HepG2 (cell line): ENCODE measurements at places on chromosomes 12 and 14. TPM values are rescaled to one million over a fixed set of nuclear protein-coding genes. Genes with fewer than 3 reads are reported as not detected.
A peak's percentile ranks its signal among the peaks of the same experiment; 100 is the strongest.

The SAV1 gene
- total RNA-seq: 8.1 and 8.2 TPM in 2 replicates

- DNase-seq: no peak
- H3K4me1 ChIP-seq: peaks cover 60% of the 10 kb centered on the region
- no peak overlapping the region for H3K27ac ChIP-seq
- no peaks in the 10 kb centered on the region for H3K36me3 ChIP-seq
- no peaks in the 10 kb centered on the region for H3K27me3 ChIP-seq
- no peak overlapping the region for H3K4me3 ChIP-seq
These were observed 66.9 kb downstream of the ITPK1 start for GRCh38 chr14:93048843-93049242.

DNA sequence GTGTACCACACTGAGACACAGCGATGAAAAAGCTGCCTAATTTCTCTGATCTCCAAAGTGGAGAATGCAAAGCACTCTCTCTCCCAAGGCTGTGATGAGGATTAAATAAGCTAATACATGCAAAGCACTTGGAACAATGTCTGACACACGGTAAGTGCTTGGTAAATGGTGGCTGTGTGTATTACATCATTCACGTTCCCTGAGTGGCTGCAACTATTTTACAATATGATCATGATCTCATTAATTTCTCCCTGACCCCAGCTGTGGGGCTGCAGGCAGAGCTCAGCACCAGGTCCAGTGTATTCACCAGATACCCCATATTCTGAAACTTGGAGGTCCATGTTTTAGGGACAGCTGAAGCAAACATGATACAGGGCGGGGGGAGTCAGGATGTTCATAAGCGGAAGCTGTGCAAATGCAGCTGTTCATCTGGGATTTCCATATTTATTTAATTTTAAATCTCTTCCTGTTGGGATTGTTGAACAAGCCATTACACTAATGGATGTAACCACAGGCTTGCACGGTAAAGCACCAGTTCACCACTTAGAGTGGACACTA, 106.4 kb downstream of the CCDC60 start:
- no peak for DNase-seq
- no peaks in the 10 kb centered on the region for H3K4me1 ChIP-seq
- no peak overlapping the region for H3K27ac ChIP-seq
- no peaks in the 10 kb centered on the region for H3K27me3 ChIP-seq

- H3K36me3 ChIP-seq: peaks cover 3% of the 10 kb centered on the region; the same call in 1 of the 2 replicates
- H3K27ac ChIP-seq: no peak overlapping the region
- H3K4me1 ChIP-seq: no peaks in the 10 kb centered on the region
- no peak overlapping the region for H3K4me3 ChIP-seq
- DNase-seq: no peak
These were observed 13.6 kb upstream of the TAS2R14 start for GRCh38 chr12:10952645-10953044.

GRCh38 chr14:76833011-76833410, 6.8 kb downstream of the LRRC74A start:
- H3K4me1 ChIP-seq: peaks cover 77% of the 10 kb centered on the region
- H3K27me3 ChIP-seq: no peaks in the 10 kb centered on the region
- H3K27ac ChIP-seq: no peak overlapping the region
- no peak for DNase-seq
- H3K36me3 ChIP-seq: no peaks in the 10 kb centered on the region

The MAX gene
- total RNA-seq: 28.5 and 29.4 TPM in 2 replicates

The COA8 gene
- total RNA-seq: 25.1 and 25.2 TPM in 2 replicates

- DNase-seq: no peak
- H3K4me3 ChIP-seq: no peak overlapping the region
- no peaks in the 10 kb centered on the region for H3K4me1 ChIP-seq
- H3K27me3 ChIP-seq: no peaks in the 10 kb centered on the region
- no peaks in the 10 kb centered on the region for H3K36me3 ChIP-seq
These were observed 53.1 kb downstream of the CNTN1 start for GRCh38 chr12:40745386-40745785.

GRCh38 chr14:103488071-103488470, 34.6 kb downstream of the CKB start:
- H3K27ac ChIP-seq: no peak overlapping the region
- no peaks in the 10 kb centered on the region for H3K4me1 ChIP-seq
- no peak for DNase-seq

The AQP6 gene
- 0.51 and 1.3 TPM in 2 replicates for total RNA-seq

DNA sequence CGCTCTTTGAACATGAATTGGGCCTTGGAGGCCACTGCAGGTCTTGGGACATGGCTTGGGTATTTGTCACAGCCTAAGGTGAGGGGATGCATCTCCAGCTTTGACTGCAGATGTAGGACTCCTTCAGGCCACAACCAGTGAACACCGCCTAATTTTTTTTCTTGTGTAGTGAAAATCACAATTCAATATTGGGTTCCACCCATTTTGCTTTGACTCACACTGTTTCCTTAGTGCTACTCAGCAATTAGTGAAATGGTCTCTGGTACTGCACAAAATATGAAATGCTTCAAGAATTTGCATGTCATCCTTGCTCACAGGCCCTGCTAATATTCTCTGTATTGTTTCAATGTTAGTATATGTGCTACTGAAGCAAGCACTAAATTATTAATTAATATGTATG, 12.5 kb downstream of the TMEM253 start:
- no peak overlapping the region for H3K27ac ChIP-seq
- no peaks in the 10 kb centered on the region for H3K27me3 ChIP-seq
- no peaks in the 10 kb centered on the region for H3K36me3 ChIP-seq
- peaks cover 25% of the 10 kb centered on the region for H3K4me1 ChIP-seq

DNA sequence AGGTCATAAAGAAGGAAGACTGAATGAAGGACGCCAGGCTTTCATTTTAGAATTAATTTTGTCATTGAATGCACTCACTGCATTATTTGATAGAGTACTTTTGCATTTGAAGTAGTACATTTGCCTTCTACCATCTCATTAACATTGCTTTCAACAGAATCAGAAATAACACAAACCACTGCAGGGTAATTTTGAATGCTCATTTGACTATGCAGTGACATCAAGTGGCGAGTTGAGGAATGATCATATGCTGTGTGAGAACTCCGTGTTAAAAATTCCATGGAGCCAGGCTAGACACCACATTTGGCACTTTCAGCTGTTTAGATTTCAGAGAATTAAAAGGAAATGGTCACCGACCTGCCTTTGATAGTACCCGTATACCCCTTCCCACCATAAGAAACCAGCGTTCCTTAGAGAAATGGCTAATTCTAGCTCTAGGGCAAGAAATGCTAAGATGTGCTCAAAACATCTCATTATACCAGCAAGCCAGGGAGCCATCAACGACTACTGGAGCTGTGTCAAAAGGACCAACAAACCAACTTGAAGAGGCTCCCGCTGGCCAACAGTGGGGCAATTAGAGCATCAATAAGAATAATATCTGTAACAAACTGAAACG, 16.5 kb downstream of the HEBP1 start:
- no peaks in the 10 kb centered on the region for H3K4me1 ChIP-seq
- H3K4me3 ChIP-seq: no peak overlapping the region
- H3K36me3 ChIP-seq: peaks cover 73% of the 10 kb centered on the region
- no peak overlapping the region for H3K27ac ChIP-seq

DNA sequence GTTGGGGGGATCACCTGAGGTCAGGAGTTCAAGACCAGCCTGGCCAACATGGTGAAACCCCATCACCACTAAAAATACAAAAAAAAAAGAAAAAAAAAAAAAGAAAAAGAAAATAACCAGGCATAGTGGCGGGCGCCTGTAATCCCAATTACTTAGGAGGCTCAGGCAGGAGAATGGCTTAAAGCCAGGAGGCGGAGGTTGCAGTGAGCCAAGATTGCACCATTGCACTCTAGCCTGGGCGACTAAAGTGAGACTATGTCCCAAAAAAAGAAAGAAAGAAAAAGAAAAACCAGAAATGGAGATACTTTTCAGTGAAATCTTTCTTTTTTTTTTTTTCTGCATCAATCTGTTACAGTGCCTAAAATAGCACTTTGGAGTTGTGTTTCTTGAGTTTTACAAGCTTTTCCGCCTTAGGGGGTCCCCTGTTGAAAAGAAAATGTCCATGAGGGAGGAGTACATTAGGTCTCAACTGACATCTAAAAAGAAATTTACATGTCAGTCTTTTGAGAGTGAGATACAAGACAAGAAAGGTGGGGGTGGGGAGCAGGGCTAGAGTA, 82.9 kb upstream of the VASH1 start:
- H3K4me3 ChIP-seq: no peak overlapping the region
- DNase-seq: no peak
- peaks cover 5% of the 10 kb centered on the region; the same call in 1 of the 3 replicates for H3K27me3 ChIP-seq
- no peaks in the 10 kb centered on the region for H3K36me3 ChIP-seq
- no peak overlapping the region for H3K27ac ChIP-seq

The PLCZ1 gene
- total RNA-seq: not detected in 2 replicates

- H3K27ac ChIP-seq: no peak overlapping the region
- peaks cover 6% of the 10 kb centered on the region; the same call in 1 of the 2 replicates for H3K4me1 ChIP-seq
- no peak for DNase-seq
- H3K4me3 ChIP-seq: no peak overlapping the region
- no peaks in the 10 kb centered on the region for H3K36me3 ChIP-seq
- peaks cover 16% of the 10 kb centered on the region for H3K27me3 ChIP-seq
These were observed 101.1 kb upstream of the BCL2L14 start for GRCh38 chr12:11969437-11970154.

DNA sequence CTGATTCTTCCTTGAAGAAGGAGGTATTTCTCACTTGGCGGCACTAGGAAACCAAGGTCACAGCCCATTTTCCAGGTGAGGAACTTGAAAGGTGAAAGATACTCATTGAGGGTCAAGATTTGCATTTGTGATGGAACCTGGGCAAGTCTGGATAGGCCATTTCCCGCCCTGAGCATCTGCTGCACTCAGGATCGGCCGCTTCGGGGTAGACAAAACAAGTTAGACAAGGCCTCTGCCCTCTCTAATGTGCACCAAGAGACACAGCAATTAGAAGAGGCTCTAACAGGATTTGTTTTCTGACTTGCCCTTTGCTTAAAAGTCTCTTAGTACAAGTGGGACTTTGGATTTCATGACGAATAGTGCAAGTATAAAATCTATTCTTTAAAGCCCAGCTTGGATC, 167.2 kb downstream of the KTN1 start:
- peaks cover 18% of the 10 kb centered on the region for H3K4me1 ChIP-seq
- no peak for DNase-seq
- no peak overlapping the region for H3K27ac ChIP-seq
- no peak overlapping the region for H3K4me3 ChIP-seq
- no peaks in the 10 kb centered on the region for H3K36me3 ChIP-seq

DNA sequence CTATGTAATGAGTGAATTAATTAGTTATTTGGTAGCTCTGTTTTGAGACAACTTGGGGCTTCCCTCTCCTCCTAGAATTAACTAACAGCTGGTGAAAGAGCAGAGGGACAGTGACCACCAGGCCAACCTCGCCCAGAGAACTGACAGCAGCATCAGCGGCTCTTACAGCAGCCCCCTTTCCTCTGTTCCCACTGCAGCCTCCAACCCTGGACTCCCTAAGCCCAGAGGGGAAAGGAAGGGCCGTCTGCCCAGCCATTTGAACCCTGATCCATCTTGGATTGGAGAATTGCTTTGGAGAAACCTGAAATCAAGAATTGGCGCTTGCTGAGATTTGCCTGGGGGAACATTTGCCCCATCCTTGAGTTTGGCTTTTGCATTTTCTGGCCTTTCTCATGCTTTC, 45.5 kb downstream of the B4GALNT3 start:
- H3K4me1 ChIP-seq: peaks cover 18% of the 10 kb centered on the region
- no peaks in the 10 kb centered on the region for H3K36me3 ChIP-seq
- no peak overlapping the region for H3K4me3 ChIP-seq
- no peak for DNase-seq
- H3K27me3 ChIP-seq: no peaks in the 10 kb centered on the region

The ADCK1 gene
- 2.1 and 3.9 TPM in 2 replicates for total RNA-seq

DNA sequence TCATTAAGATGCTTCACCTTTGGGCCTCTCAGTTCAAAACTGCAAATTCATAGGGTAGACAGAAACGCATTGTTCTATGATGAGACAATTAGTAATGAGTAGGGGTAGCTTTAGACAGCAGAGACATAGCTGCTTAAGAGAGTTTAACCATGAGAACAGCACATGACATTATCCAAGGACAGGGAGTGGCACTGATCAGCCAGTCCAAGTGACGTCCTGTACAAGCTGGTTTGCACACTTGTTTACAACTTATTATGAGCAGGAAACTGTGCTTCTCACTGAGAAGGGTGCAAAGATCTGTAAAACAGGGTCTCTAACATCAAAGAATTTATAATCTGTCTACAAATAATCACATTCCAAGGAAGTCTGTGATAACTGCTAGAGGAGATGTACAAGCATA, 11.2 kb upstream of the SRSF5 start:
- H3K27me3 ChIP-seq: no peaks in the 10 kb centered on the region; the same call in 2 of the 3 replicates
- H3K4me1 ChIP-seq: peaks cover 50% of the 10 kb centered on the region
- no peak overlapping the region for H3K27ac ChIP-seq
- peak; percentile 29 for DNase-seq
- no peaks in the 10 kb centered on the region for H3K36me3 ChIP-seq

GRCh38 chr14:25463480-25463879, 413.5 kb upstream of the STXBP6 start:
- H3K4me3 ChIP-seq: no peak overlapping the region
- H3K27me3 ChIP-seq: no peaks in the 10 kb centered on the region
- DNase-seq: no peak
- no peaks in the 10 kb centered on the region for H3K4me1 ChIP-seq
- no peaks in the 10 kb centered on the region for H3K36me3 ChIP-seq
- no peak overlapping the region for H3K27ac ChIP-seq

The FIGNL2 gene
- total RNA-seq: 0.76 and 1.00 TPM in 2 replicates

DNA sequence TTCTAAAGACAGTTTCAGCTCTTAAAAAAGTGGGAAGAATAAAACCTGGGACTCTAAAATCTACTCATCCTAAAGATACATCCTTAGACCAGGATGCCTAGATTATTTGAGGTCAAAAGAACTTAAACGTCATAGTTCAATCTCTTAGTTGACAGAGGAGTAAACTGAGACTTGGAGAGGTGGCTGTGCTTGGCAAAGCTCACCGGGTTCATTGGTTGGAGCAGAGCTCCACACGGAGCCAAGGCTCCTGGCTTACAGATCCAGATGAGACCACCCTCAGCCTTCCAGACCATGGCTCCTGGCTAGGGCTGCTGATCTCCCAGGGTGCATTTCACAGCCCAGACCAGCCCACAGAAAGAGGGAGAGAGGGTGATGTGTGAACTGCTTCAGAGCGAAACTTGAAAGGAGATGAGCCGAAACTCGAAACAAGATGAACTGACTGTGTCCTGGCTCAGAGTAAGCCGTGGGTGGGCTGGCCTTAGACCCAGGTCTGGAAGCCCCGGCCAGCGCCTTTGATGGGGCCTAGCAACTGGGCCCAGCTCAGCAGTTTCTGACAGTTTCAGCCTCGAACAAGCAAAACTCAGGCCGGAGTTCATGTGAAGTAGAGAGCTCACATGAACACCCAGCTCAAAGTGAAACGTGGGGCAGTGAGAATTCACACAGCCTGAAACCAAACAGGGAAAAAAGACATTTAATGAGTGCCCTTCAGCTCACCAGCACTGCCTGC, 1044.8 kb downstream of the BCL11B start:
- H3K4me3 ChIP-seq: no peak overlapping the region
- no peaks in the 10 kb centered on the region for H3K36me3 ChIP-seq
- DNase-seq: no peak
- no peaks in the 10 kb centered on the region for H3K27me3 ChIP-seq
- H3K4me1 ChIP-seq: no peaks in the 10 kb centered on the region

The REP15 gene
- total RNA-seq: 0.64 and 1.0 TPM in 2 replicates

GRCh38 chr12:110245369-110245772, 35.7 kb upstream of the ATP2A2 start:
- no peaks in the 10 kb centered on the region for H3K27me3 ChIP-seq
- no peak overlapping the region for H3K4me3 ChIP-seq
- peak overlapping the region; percentile 96 for H3K27ac ChIP-seq
- H3K4me1 ChIP-seq: peaks cover 54% of the 10 kb centered on the region
- peak; percentile 29 for DNase-seq

The CFAP251 gene
- total RNA-seq: 0.07 and 0.42 TPM in 2 replicates

GRCh38 chr14:102437997-102438915, 71.3 kb downstream of the ANKRD9 start:
- H3K4me1 ChIP-seq: peaks cover 29% of the 10 kb centered on the region
- DNase-seq: peak; percentile 59
- H3K4me3 ChIP-seq: no peak overlapping the region
- H3K27me3 ChIP-seq: no peaks in the 10 kb centered on the region
- no peaks in the 10 kb centered on the region for H3K36me3 ChIP-seq
- no peak overlapping the region for H3K27ac ChIP-seq
